Sigmoid colon (tissue), 7 donors: ENCODE measurements at places on chromosomes 6 and 20. TPM values are rescaled to one million over a fixed set of nuclear protein-coding genes. Genes with fewer than 3 reads are reported as not detected.
A peak's percentile ranks its signal among the peaks of the same experiment; 100 is the strongest.

DNA sequence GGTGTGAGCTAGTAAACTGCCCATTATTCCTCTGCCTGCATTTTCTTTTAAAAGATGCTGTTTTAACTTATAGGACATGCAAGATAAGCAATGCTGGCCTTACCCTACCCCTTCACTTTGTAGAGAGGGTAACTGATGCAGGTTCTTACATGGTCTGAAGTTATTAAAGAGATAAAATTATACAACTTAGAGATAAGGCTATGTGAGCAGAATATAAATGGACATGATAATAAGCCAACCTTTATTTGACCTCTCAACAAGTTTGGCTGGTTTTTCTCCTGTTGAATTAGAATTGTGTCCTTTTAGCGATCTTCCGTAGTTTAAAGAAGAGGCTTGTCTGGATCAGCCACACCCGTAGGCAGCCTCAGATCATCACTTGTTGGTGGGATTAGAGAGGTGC lies 377.0 kb downstream of the BTBD3 start:
- DNase-seq, result no peak

The PRDM13 gene
- not detected for total RNA-seq

The SMAP1 gene
- total RNA-seq, result 19.7 TPM

The MLIP gene
- 1.3 TPM for total RNA-seq

The KHDRBS2 gene
- 0.16 TPM for total RNA-seq

DNA sequence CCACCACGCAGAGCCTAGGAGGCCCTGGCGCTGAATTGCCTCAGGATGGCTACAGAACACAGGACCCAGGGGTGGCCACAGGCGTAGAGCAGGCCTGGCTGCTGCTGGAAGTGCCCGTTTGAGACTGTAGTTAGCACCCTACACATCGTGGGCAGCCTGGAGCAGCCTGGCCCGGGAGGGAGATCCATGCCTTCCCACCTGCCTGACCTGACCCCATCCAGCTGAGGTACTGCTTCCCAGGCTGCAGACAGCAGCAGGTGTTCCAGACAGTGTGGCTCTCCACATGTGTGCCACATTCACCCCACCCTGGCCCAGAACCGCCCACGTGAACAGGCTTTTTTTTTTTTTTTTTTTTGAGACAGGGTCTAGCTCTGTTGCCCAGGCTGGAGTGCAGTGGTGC lies 20.9 kb upstream of the MAP1LC3A start:
- peak; percentile 54 for DNase-seq

The PLA2G7 gene
- total RNA-seq, result 1.1 TPM

DNA sequence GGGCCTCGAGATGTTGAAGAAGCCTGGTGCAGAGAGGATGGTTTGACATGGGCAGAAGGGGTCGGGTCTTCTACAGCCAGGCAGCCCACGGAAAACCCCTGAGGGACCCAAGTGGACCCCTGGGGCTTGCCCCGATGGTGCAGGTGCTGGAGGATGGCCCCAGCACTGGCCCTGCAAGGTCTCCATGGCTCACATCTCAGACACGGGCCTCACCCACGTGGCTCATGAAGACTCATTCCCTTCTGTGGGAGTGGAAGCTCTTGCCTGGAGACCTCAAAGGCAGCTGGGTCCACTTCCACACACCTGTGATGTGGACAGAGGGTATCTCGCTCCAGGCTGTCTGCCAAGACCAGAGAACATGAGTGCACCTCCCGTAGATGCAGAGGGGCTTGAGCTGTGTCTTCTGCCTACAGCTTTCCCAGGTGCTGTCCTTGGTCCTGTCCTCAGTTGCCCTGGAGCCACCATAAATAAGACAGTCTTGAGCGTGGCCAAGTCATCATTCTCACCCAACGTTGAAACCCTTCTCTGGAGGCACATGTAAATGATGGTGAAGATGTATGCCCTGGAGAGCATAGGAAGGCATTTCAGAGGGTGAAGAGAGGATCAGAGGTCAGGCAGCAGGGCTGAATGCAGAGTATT lies 108.0 kb downstream of the SYNDIG1 start:
- no peak for DNase-seq

The EMILIN3 gene
- total RNA-seq, result 2.9 TPM

DNA sequence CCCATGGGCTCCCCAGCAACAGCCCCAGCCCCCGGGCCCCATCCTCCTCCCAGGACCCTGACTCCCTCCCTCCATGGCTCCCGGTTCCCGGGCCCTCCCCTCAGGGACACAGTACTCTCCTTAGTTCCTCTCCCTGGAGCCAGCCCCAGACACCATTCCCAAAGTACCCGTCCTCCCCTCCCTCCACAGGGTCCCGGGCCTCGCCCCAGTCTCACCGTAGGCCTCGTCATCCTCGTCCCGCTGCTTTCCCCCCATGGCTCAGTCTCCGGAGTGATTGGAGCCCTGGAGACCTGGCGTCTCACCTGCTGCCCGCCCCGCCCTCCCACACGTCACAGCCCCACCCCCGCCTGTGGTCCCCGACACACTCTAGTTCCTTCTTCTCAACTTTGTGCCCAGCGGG lies at the start of gene SLC44A4:
Gene SLC44A4, minus strand, starts transcription at position 272 of the 400 bp plus-strand sequence. Its CDS starts 17 bp downstream, at position 255.
- DNase-seq, result no peak

DNA sequence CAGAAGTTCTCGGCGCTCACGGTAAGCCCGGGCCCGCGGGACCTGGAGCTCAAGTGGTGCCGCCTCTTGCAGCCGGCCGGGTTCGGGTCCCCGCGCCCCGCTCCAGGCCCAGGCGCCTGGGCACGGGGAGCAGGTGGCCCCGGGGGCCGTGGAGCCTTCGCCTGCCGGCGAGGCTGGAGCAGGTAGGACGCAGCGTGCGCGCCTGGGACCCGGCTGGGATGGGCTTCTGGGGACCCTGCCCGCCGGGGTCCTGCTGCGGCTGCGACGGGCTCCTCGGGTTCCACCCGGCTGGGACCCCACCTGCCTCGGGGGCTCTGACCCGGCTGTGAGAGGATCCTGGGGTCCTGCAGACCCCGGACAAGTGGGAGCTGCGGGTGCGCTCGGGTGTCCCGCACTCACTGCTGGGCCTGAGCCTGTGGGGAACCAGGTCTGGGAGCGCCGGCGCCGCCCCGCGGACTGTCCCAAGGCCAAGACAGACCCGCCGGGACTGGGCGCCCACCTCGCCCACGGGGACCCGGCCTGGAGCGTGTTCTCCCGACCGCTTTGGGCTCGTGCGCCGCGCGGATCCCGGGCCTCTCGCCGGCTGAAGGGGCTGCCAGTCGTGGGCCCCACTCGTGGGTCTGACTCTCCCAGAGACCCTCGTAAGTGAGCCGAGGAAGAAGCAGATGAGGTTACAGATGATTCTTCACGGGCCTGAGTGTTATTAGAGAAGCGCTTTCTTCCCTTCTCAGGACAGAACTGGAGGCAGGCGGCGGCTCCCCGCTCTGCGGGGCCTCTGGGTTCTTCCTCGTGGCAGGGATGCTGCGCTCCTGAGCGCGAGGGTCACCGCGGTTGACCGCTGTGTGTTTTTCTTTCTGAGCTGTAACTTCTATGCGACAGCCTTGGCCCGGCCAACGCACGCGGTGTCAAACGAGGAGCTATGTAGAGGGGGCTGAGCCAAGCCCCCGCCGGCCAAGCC lies 729 bp downstream of the SMOC2 start:
- DNase-seq, result no peak

The IER3 gene
- 65.3 TPM for total RNA-seq

GRCh38 chr6:24322924-24323323 lies 34.9 kb downstream of the DCDC2 start:
- no peak for DNase-seq
